Non-pigmented ciliary epithelial cell (primary cell): ENCODE measurements at places on chromosomes 11 and 22.

DNA sequence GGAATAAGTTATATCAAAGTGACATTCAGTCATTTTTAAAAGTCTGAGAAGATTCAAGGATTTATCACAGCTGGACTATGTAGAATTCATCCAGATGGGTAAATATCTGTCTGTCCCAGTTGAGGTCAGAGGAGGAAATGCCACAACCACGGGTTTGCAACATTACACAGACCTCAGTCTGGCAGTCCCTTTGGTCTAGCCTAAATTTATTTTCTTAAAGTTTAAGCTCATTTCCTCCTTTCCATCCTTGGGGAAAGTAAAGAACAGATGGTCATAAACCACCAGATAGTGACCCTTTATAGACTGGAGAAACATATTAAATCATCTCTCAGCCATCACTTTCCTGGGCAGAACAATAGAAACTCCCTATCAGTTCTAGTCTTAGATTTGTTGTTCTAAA is 238.4 kb upstream of the DDI1 start:
- DNase-seq: peak; percentile 55

- no peak for DNase-seq
Measured at GRCh38 chr11:3159296-3160190, 5.6 kb downstream of the OSBPL5 start.

- no peak for DNase-seq
Measured at GRCh38 chr22:40414311-40414710, 43.9 kb downstream of the SGSM3 start.

DNA sequence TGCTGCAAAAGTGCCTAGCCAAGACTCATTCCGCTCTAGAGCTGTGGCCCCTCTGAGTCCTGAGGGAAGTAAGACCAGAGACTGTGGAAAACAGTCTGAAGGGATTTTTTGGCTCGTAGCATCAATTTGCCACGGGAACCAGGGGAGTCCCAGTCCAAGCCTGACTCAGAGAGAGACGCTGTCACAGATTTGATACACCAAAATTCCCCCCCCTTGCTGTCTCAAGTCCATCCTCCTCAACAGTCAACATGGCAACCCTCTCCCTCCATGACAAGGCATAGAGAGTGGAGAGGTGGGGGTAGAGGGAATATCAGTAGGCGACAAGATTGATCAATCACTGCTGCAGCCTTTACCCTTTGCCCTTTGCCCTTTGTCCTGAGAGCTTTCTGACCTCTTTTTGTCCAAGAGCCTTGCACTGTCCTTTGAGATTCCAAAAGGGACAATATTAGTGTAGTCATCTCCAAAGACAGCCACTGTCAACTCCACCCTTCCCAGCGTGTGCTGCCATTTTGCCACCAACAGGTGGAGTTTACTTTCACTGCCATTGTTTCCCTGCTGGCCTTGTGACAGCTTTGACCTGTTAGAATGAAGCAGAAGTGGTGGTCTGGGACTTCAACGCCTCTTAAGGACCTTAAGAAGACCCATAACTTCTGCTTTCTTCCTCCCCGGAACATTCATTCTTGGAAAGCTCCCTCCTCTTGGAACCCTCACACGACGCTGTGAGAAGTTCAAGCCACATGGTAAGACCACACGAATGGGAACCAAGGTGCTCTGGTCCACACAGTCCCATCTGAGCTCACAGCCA is 7.3 kb downstream of the SLC15A3 start:
- DNase-seq: no peak

- no peak for DNase-seq
Measured at GRCh38 chr22:50583294-50583861, 729 bp upstream of the CHKB start.

DNA sequence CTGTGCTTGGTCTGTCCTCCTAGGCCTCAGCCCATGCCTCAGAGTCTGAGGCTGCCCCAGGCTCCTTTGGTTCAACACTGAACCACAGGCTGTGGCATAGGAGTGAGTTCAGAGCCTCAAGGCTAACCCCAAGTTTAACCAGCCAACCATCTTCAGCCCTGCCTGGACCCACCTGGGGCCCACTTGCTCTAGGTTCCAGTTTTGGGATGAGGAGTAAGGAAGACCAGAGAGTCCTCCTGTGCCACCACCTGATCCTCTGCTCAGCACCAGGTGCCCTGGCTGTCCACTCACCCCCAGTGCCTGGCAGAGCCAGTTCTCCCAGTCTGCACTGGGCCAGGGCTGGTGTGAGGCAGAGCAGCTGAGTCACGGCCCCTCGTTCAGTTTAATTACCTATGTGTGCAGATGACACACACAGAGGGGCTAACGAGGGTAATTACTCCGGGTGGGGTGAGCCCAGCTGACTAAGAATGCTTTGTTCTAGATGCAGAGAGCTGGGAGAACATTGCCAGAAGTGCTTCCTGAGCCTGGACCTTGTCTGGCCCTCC is 12.0 kb upstream of the TMPRSS13 start:
- DNase-seq: no peak

- DNase-seq: no peak
Measured at GRCh38 chr22:29718949-29719898, 579 bp upstream of the CABP7 start.

DNA sequence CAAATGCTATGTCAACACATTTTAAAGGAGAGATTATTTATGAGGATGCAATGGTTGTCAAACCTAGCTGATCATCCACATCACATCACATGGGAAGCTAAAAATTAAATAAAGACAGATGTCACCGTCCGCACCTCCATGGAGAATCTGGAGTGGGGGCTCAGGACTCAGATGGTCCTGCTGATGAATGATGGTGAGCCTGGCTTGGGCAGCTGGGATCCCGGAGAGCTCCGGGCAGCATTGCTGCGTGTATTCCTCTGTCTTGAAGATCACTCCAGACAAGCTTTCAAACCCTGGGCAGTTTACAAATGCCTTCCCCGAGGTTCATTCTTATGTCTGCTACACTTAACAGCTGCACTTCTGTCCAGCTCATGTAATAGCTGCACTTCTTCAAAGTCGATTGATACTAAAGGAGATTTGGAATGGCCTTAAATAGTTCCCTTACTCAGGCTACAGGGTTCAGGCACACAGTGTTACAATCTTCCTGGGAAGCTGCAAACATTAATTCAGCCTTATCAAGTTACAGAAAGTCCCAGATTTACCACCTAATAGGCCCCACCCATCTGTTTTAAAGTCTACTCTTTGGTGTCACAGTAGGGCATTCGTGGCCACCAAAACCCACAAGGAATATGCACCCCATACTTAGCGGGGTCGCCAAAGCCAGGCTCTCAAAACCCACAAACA is 34.7 kb upstream of the CSNK2A3 start:
- no peak for DNase-seq

DNA sequence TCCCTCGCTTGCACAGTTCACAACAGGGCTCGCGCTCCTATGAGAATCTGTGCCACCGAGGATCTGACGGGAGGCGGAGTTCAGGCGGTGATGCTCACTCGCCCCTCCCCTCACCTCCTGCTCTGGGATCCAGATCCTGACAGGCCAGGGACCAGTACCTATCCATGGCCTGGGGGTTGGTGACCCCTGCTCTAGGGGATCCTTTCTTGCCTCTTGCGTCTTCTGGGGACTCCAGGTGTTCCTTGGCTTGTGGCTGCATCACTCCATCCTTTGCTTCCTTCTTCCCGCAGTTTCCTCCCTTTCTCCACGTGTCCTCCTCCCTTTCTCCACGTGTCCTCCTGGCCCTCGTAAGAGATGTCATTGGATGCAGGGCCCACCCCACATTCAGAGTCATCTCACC is 30.6 kb upstream of the KRTAP5-7 start:
- DNase-seq: no peak

GRCh38 chr11:46180736-46181135 is 59.5 kb upstream of the PHF21A start:
- no peak for DNase-seq

DNA sequence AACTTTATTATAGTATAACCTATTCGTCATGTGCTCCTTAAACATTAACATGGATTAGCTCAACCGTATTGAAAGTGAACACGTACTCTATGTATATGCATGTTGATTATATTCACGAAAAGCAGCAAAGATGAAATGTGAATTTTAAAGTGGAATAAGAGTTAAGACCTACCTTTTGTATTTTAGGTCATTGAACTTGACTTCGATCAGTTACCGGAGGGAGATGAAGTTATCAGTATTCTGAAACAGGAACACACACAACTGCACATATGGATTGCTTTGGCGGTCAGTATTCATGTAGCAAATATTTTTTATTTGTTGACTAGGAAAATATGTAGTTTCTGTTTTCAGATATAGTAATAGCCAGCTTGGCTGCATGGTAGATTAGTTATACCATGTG is 1.4 kb downstream of the CTR9 start:
- DNase-seq: no peak

GRCh38 chr22:46727813-46728364 is 10.2 kb downstream of the CERK start:
- no peak for DNase-seq

DNA sequence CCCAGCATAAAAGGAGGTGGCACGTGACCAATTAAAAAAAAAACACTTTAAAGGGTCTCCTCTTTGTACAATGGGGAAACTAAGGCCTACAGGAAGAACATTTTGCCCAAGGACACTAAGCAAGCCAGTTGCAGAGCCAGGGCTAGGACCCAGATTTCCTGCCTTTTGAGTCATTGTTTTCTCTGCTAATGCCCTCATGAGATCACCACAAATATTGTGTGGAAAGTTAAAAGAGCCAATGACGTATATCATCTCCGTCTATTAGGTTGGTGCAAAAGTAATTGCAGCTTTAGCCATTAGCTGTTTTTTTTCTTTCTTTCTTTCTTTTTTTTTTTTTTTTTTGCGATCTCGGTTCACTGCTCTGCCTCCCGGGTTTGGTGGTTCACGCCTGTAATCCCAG is 24.1 kb upstream of the LRRC32 start:
- peak; percentile 54 for DNase-seq
